Muscle of arm (tissue), 14 donors: ENCODE measurements at places on chromosomes 6 and 20. TPM values are rescaled to one million over a fixed set of nuclear protein-coding genes. Genes with fewer than 3 reads are reported as not detected.

COL21A1 gene
- 132 TPM for polyA plus RNA-seq

NEDD9 gene
- 8.6 TPM for polyA plus RNA-seq

LY6G6F gene
- polyA plus RNA-seq, result not detected

GRIK2 gene
- polyA plus RNA-seq, result 1.8 TPM

ZNF334 gene
- polyA plus RNA-seq, result 20.8 TPM

TNFRSF21 gene
- polyA plus RNA-seq, result 17.4 TPM

PRND gene
- 56.0 TPM for polyA plus RNA-seq

IL17F gene
- not detected for polyA plus RNA-seq

LRFN2 gene
- 0.11 TPM for polyA plus RNA-seq

CPNE5 gene
- 5.7 TPM for polyA plus RNA-seq

ME1 gene
- 2.4 TPM for polyA plus RNA-seq

CRISP3 gene
- polyA plus RNA-seq, result 0.13 TPM

ZFAND3 gene
- polyA plus RNA-seq, result 99.1 TPM

LY6G6C gene
- not detected for polyA plus RNA-seq

PNLDC1 gene
- 0.17 TPM for polyA plus RNA-seq

DCBLD1 gene
- 6.7 TPM for polyA plus RNA-seq

GOPC gene
- polyA plus RNA-seq, result 59.8 TPM

ORC3 gene
- polyA plus RNA-seq, result 28.5 TPM

SUMO4 gene
- polyA plus RNA-seq, result 0.49 TPM

HLA-DRA gene
- 35.3 TPM for polyA plus RNA-seq

TBP gene
- polyA plus RNA-seq, result not detected

VWA7 gene
- polyA plus RNA-seq, result 2.2 TPM

RNF182 gene
- polyA plus RNA-seq, result 1.5 TPM

PRRT1 gene
- 1.1 TPM for polyA plus RNA-seq

OR2B6 gene
- not detected for polyA plus RNA-seq

ANKRD60 gene
- not detected for polyA plus RNA-seq

TFAP2C gene
- polyA plus RNA-seq, result 0.11 TPM

CYP39A1 gene
- not detected for polyA plus RNA-seq

QRSL1 gene
- 16.0 TPM for polyA plus RNA-seq

OLIG3 gene
- polyA plus RNA-seq, result not detected

MCCD1 gene
- not detected for polyA plus RNA-seq

SIM1 gene
- 2.7 TPM for polyA plus RNA-seq

APOBEC2 gene
- 143 TPM for polyA plus RNA-seq

FYN gene
- polyA plus RNA-seq, result 163 TPM

TMEM74B gene
- 6.1 TPM for polyA plus RNA-seq

SMOC2 gene
- polyA plus RNA-seq, result 112 TPM

NRSN1 gene
- polyA plus RNA-seq, result not detected

AIF1 gene
- polyA plus RNA-seq, result 18.2 TPM

KCNK5 gene
- polyA plus RNA-seq, result 1.5 TPM

ESR1 gene
- 2.9 TPM for polyA plus RNA-seq

DAAM2 gene
- polyA plus RNA-seq, result 37.7 TPM

BCLAF1 gene
- polyA plus RNA-seq, result 663 TPM

OR12D3 gene
- not detected for polyA plus RNA-seq

SLC17A9 gene
- 0.78 TPM for polyA plus RNA-seq

ATP9A gene
- polyA plus RNA-seq, result 83.8 TPM

COL10A1 gene
- polyA plus RNA-seq, result 0.37 TPM

COL9A3 gene
- 14.0 TPM for polyA plus RNA-seq

BRPF3 gene
- polyA plus RNA-seq, result 24.8 TPM

OVOL2 gene
- polyA plus RNA-seq, result not detected

ZNF391 gene
- polyA plus RNA-seq, result 6.8 TPM

CEP162 gene
- polyA plus RNA-seq, result 14.2 TPM
